ENCODE measurements at places on chromosomes 3 and 15.

DNA sequence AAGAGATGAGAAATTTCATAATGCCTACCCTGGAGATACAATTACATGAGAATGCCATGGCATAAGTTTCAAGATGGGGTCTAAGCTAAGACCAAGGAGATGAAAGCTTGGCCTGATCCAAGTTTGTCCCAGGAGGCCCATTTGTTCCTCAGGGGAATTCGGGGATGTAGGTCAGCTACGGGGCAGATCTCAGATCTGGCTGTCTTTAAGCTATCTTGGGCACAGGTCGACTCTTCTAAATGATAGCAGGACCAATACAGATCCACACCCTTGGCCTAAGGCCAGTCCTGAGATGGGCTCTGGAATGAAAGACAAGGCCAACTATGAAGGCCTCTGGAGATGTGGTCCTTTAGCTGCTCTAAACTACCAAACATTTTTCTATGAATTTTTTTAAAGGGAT lies 16.6 kb downstream of the ABI3BP start:
- DNase-seq: no peak

DNA sequence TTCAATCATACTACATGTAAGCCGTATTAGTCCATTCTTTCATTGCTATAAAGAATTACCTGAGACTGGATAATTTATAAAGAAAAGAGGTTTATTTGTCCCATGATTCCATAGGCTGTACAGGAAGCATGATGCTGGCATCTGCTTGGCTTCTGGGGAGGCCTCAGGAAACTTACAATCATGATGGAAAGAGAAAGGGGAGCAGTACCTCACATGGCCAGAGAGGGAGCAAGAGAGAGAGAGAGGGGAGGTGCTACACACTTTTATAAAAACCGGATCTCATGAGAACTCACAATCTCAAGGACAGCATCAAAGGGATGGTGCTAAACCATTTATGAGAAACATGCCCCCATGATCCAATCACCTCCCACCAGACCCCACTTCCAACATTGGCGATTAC lies 14.3 kb upstream of the CLASP2 start:
- no peak for DNase-seq

- no peak for DNase-seq
These were observed 6.6 kb upstream of the BLM start for GRCh38 chr15:90710436-90711027.

- no peak for DNase-seq
These were observed 1.8 kb downstream of the YEATS2 start for GRCh38 chr3:183699238-183699947.

- DNase-seq: no peak
These were observed 417.3 kb downstream of the GABRB3 start for GRCh38 chr15:26355472-26356074.
